ENCODE measurements at places on chromosomes 4 and X.

- DNase-seq = no peak
Observed at GRCh38 chrX:1686642-1687041, 71.8 kb downstream of the ASMT start.

- DNase-seq = no peak
Observed at GRCh38 chrX:19563327-19563726, 48.0 kb upstream of the MAP3K15 start.

DNA sequence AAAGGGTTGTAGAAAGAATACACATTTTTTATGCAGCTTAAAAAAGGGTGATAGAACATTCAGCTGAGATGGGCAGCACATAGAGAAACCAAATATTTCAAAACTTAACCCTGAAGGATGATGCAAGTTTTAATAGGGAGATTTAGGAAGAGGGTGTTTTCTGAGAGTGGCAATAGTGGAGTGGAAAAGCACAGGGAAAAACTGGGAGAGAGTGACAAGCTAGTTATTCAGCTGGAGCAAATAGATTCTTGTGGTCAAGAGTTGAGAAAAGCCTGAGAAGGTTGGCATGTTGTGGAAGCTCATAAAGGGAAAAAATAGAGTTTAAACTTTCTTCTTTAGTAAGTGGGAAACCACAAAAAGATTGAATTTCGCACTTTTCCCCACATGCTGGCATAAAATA, 359.6 kb upstream of the PITX2 start:
- DNase-seq = no peak

DNA sequence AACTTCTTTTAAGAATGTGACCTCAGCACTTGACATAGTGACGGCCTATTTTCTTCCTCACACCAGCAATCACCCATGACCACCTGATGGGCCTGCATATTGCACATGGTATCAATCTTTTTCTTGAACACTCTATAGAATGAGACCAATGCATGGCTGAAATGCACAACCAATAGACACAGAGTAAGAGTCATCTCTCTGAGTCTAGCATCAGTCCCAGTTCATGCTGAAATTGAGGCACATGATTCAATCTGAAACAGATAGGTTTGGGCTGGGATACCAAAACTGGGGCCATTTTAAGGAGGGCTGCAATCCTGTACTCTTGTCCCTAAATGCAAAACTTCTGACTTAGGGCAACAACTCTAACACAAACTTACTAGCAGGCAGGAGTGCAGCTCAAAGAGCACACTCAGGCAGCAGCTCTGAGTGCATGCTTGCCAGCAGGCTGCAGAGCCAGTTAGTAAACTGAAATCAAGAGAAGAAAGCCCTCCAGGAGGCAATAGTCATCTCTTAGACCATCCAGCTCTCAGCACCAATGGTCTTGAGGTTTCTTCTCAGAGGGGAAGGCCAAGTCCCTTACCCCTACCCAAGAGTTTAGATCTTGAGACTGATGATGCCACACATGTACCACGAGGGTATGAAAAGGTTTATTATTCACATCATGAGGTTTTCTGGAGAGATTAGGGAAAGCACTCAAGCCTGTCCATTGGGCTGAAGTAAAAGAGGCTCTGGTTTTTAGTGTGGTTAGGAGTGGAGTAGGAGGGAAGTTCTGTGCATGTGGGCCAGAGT, 24.7 kb upstream of the GPR101 start:
- no peak for DNase-seq

- DNase-seq = no peak
Observed at GRCh38 chr4:16858275-16858752, 40.1 kb downstream of the LDB2 start.

Measured in activated CD8-positive, alpha-beta memory T cell treated with anti-CD3 and anti-CD28 coated beads for 4 hours (primary cell).